Left cardiac atrium (tissue), 4 donors: ENCODE measurements at places on chromosomes 4 and X. TPM values are rescaled to one million over a fixed set of nuclear protein-coding genes. Genes with fewer than 3 reads are reported as not detected.
A peak's percentile ranks its signal among the peaks of the same experiment; 100 is the strongest.

The XG gene
- total RNA-seq = 0.38 TPM

GRCh38 chrX:34638116-34638515, 19.0 kb downstream of the TMEM47 start:
- no peak for DNase-seq

DNA sequence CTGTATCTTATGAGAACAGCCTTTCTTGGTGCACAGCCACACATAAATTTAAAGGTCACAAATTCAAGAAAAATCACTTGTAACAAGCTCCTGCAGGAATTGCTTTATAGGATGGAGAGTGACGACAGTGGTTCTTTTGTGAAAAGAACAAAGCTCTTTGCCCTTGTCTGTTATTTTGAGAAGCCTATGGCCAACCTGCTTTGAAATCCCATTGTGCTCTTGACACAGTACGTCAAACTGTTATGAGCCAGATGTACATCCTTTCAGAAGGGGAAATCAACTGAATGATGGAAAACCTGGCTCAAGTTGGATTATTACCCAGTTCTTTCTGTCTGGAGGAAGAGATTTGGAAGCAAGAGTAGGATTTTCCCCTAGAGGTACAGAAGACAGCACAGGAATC, 1454.2 kb downstream of the ARAP2 start:
- DNase-seq = no peak

DNA sequence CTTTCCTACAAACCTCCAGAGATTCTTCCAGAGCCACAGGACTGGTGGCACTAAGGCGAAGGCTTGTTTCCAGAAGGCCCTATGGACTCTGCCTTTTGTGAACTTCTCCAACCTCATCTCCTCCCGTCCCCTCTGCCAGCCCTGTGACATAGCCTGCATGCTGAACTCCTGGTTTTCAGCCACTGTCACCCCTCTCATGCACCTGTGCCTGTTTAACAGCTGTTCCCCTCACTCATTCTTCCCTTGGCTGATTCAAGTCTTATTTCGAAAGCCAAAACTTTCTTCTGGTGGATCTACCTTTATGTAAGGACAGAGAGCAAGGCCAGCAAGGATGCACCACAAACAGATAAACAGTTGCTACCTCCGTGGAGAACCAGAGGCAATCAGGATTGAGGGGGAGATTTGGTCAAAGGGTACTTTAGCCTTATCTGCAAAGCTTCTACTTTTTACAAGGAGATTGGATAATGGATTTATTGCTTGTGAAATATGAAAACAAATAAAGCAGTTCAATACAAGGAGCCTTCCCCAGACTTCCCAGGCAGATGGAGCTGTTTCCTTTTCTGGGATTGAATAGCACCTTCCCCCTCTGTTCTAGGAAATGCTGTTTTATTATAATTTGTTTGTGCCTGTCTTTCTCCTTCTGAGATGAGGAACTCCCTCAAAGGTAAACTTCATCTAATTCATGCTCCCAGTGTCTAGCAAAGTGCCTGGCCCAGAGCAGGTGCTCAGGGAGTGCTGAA, 5.7 kb downstream of the CITED1 start:
- DNase-seq = no peak

DNA sequence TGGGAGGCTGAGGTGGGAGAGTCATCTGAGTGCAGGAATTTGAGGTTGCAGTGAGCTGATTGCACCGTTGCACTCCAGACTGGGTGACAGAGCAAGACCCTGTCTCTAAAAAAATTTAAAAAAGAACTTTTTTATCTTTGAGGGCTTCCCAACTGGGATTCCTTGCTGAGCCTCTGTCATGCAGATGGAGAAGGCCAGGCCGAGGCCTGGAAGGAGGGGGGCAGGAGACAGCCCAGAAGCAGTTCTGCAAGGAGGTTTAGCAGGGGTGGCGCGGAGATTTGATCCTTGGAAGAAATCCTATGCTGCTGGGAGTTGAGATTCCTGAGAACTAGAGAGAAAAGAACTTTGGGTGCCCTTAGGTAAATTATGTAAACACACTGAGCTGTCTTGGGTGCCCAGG, 2.5 kb upstream of the ARSD start:
- no peak for DNase-seq

The NEXMIF gene
- total RNA-seq = 0.32 TPM

The ARX gene
- total RNA-seq = not detected

GRCh38 chr4:133594390-133595207, 445.5 kb downstream of the PCDH10 start:
- DNase-seq = no peak

DNA sequence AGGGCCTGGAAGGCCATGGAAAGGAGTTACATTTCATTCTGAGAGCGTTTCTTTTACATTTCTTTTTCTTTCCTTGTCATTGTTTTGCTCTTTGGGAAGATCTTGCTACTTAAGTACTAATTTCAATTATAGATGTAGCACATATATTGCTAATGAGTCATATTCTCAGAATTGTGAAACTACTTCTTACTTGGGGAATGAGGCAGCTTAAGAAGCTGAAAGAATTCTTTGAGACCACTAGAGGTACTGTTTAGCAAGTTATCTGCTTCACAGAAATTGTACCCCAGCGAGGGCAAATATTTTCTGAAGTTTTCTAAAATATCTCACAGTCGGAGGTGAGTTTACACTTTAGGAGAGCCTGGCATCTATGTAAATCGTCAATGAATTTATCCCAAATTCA, 100.6 kb downstream of the AFF2 start:
- DNase-seq = no peak

- DNase-seq = no peak
These were observed 1082.0 kb downstream of the RAPGEF2 start for GRCh38 chr4:160184884-160185283.

DNA sequence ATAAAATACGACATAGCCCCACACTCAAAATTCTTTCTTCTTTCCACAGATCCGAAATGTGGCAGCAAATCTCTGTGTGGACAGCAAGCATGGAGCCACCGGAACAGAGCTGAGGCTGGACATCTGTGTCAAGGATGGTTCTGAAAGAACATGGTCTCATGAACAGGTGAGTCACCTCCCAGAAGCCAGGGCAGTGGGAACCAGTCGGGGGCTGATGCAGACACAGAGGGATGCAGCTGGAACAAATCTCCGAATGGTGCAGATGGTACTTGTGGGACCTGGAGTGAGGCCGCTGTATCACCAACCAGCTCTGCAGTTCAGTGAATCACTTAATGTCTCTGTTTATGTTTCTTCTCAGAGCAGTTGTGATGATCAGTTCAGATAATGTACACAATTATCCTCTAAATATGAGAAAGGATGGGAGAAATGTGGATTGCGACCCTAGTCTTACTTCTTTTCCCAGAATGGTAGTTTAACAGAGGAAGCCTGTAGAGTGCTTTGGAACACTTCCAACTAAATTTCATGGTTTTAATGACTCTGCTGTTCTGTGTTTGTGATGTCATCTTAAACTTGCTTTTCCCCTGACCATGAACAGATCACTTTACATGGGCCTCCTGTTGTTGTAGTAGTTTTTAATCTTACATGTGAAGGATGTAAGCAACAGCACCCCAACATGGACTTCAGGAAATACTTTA, 159.3 kb upstream of the GALNT7 start:
- no peak for DNase-seq

DNA sequence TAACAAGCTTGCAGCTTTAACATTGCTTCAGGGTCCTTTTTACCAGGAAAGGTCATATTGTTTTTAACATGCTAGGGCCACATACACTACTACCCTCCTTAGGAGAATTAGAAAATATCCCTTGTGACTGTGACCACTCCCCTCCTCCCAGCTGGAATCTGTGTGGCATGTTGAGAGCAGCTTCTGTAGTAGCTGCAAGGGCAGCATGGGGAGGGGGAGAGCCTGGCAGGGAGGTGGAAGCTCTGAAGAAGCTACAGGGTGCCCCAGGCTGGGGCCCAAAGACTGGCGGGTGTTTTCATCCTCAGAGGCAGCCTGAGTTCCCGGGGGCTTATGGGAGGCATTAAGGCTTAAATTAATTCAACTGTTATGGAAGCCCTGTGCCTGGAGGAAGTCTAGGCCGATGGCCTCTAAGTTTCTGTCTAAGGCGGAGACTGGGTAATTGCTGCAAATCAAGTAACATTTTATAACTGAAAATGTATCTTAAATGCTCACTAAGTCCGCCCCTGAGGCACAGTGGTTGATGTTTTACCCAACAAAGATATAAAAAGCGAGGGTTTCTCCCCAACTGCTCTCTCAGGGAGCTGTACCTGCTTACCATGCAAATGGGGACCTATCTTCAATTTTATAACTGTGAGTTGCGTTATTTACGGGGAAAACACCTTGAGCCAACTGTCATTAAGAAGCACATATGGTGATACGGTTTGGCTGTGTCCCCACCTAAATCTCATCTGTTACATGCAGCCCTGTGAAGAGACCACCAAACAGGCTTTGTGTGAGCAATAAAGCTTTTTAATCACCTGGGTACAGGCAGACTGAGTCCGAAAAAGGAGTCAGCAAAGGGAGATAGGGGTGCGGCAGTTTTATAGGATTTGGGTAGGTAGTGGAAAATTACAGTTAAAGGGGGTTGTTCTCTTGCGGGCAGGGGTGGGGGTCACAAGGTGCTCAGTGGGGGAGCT, 37.4 kb upstream of the STS start:
- DNase-seq = no peak

DNA sequence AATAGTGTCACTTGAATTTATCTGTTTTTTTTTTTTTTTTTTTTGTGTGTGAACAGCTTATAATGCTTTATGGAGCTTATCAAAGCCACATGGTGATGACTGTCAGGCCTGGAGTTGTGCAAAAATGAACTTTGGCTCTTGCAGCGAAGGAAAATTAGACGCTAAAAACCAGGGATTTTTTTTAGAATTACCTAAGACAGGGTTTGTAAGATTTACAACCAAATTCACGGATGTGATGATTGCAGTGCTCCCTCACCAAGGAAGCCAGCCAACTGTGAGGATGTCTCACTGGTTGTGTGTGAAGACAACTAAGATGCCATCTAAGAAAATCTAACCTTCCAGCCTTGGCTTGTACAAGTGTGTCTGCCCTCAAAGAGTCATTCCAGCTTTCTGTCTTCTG, 127.1 kb upstream of the SLC4A4 start:
- no peak for DNase-seq

The FAM241A gene
- total RNA-seq = 7.7 TPM

- peak; percentile 64 for DNase-seq
These were observed 93.8 kb downstream of the PDGFRA start for GRCh38 chr4:54322818-54323417.

DNA sequence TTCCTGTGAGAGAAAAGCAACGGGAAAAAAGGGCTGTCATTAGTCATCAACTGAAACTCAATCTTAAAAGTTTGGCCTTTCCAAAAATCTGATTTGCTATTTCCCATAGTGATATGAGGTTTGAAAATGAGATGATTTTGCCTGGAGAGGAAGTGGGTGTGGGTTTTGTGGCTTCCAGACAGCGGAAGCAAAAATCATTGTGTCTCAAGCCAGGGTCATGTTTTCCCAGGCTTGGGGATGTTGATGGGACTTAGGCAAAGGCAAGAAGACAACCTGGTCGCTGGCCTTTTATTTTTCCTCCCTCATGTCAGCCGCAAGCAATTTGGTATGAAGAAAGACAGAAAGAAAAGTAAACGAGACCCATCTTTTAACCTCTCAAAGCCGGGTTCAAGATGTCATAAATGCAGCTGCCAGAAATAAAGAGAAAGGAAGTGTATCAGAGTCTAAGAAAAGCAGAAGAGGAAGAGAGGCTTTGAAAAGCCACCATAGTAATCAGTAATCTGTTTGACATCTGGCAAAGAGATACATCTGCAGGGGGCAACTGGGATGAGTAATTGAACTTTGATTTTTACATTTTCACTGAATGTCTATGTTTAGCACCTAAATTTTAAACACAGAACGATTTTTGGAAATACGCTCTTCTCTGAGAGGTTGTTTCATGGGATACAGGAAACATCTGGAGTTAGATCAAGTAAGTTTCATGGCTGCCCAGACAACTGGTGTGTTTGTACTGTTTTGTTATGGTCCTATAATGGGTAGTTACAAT, 521.6 kb upstream of the SLIT2 start:
- no peak for DNase-seq

DNA sequence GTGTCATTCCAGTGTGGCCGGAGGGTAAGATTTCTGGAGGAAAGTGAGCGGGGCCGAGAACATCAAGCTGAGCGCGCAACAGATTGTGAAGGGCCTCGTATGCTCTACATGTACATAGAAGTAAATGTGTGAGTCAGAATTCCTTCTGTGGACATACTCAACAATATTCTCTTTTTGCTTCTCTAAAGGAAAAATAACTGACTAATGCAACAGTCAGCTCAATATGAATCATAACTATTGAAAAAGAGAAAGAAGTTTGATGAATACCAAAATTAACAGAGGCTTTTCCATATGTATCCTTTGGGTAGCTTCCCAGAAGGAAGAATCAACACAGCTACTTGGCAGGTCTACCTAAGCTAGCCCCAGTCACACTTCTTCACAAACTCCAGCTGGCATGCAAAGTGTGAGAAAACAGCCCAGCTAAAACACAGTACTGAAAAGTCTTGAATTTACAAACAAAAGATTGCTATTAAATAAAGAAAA, 87.5 kb upstream of the ZFP42 start:
- no peak for DNase-seq

- no peak for DNase-seq
These were observed 16.7 kb upstream of the RBM41 start for GRCh38 chrX:107135049-107135964.

GRCh38 chrX:74514384-74514783, 93.1 kb downstream of the SLC16A2 start:
- no peak for DNase-seq
